ENCODE measurements at places on chromosomes 13 and 19. TPM values are rescaled to one million over a fixed set of nuclear protein-coding genes. Genes with fewer than 3 reads are reported as not detected.

The EFNA2 gene
- total RNA-seq: not detected

The TTC9B gene
- 1.1 TPM for total RNA-seq

The NTF4 gene
- total RNA-seq: not detected

The FFAR3 gene
- total RNA-seq: 2.3 TPM

The ZNF418 gene
- 6.7 TPM for total RNA-seq

The PVR gene
- 10.6 TPM for total RNA-seq

The ATP8B3 gene
- total RNA-seq: 44.8 TPM

DNA sequence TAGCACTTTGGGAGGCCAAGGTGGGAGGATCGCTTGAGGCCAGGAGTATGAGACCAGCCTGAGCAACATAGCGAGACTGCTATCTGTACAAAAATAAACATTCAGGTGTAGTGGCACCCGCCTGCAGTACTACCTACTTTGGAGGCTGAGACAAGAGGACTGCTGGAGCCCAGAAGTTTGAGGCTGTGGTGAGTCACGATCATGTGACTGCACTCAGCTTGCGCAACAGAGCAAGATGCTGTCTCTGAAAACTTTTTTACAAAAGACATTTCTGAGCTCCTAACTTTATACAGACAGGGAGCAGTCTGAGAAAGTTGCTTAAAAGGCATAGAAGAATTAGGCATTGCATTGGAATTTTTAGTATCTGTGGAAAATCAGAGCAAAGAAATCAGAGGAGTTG, 10.4 kb upstream of the TBC1D4 start:
- no peak for ATAC-seq

- ATAC-seq: peak; percentile 66
Measured at GRCh38 chr13:50365408-50366391, 350.5 kb downstream of the KCNRG start.

- no peak for ATAC-seq
Measured at GRCh38 chr19:46605356-46605821, 4.3 kb downstream of the CALM3 start.

The EPS8L1 gene
- 2.1 TPM for total RNA-seq

- ATAC-seq: no peak
Measured at GRCh38 chr19:46976845-46977320, 42.8 kb upstream of the NPAS1 start.

The TIMM50 gene
- 95.1 TPM for total RNA-seq

The FLT3LG gene
- total RNA-seq: 92.8 TPM

DNA sequence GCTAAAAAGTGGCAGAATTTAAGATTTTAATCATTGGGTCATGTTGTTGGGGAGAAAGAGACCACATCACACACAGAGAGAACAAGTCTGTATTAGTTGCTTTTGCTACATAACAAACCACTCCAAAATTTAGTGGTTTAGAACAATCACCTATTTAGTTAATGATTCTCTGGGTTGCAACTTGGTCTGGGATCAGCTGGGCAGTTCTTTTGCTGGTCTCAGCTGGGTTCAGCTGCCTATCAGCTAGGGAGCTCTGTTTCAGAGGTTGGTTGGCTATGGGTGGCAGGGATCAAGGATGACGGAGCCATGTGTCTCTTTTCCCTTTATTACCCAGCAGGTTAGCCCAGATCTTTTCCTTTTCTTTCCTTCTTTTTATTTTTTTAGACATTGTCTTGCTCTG, 8.9 kb downstream of the PINLYP start:
- ATAC-seq: no peak

The KIR2DL3 gene
- total RNA-seq: not detected

- peak; percentile 54 for ATAC-seq
Measured at GRCh38 chr19:12837225-12837624, 1.1 kb upstream of the MAST1 start.

DNA sequence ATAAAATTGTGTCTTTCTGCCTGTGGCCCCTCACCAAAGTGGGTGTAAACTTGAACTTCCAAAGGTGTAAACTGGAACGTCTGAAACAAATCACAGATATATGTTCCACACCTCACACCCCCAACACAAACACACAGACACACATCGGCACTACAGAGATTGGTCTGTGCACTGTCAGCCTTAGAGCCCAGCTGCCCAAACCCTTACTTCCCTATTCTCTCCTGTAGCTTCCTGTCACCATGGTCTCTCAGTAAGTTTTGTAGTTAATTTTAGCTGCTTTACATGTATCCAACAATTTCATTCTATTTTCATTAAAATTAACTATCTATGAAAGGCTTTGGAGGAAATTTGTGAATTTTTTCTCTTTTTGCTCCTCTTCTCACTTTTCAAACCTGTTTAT, 5.4 kb downstream of the TM9SF2 start:
- ATAC-seq: no peak

- no peak for ATAC-seq
Measured at GRCh38 chr13:105773863-105774538, 761.5 kb downstream of the EFNB2 start.

GRCh38 chr13:85728811-85729210, 70.4 kb downstream of the SLITRK6 start:
- ATAC-seq: no peak

The C13orf42 gene
- not detected for total RNA-seq

The ZNF180 gene
- 9.9 TPM for total RNA-seq

DNA sequence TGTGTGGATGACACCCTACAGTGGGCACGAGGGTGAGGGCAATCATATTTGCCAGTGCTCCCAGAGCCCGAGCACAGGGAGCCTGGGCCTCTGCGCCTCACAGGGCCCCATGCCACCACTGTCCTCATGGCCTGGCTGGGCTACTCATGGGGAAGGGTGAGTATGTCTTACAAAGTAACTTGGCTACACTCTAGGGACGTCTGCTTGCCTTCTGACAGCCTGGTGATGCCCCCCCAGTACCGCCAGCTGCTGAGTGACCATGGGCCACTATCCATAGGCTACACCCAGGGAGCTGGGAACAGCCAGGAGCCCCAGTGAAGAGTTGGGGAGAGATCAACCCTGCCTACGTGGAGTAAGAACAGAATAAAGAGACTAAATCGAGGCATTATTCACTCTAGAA, 78.8 kb downstream of the SERP2 start:
- no peak for ATAC-seq

GRCh38 chr13:101941095-101941783, 460.6 kb downstream of the FGF14 start:
- ATAC-seq: no peak

- ATAC-seq: no peak
Measured at GRCh38 chr19:30223866-30224688, 148.1 kb upstream of the ZNF536 start.

- no peak for ATAC-seq
Measured at GRCh38 chr13:40047322-40047771, 391.9 kb downstream of the COG6 start.

The CGB8 gene
- not detected for total RNA-seq

- ATAC-seq: no peak
Measured at GRCh38 chr19:36212895-36213294, 1.6 kb downstream of the ZNF565 start.

The ADGRE3 gene
- not detected for total RNA-seq

DNA sequence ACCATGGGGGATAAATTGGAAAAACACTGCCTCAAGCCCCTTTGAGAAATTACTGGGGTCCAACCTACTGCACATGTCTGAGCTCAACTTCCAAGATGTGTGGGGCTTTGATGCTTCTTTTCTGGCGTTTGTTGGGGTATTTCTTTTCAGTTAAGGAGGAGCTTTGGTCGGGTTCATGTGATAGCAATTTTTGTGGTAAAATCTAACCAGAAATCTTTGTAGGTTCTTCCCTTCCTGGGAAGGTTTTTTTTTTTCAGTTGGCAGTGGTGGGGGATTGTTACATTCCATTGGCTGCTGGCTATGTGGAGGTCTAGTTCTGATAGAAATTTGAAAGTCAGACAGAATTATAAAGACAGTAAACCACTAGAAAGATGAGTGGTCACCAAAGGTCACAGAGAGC, 327.8 kb downstream of the ATP8A2 start:
- no peak for ATAC-seq
